ENCODE measurements at places on chromosomes 6 and 20.

GRCh38 chr20:43375591-43375990, 82.1 kb upstream of the SRSF6 start:
- DNase-seq = no peak

DNA sequence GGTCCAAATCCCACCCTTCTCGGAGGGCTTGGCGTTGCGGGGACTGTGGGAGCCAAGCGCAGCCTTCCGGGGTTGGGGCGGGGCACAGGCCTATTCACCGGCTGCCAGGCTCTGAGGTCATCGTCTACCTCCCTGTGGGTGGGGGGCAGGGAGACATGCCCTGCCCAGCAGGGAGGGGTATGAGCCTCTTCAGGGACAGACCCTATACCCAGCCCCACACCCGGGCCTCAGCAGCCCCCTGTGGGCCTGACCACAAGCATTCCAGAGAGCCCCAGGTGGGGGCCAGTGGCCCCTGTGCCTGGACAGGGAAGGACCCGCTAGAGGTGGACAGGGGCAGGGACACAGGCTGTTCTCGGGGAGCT, 11.6 kb downstream of the LAMA5 start:
- no peak for DNase-seq

DNA sequence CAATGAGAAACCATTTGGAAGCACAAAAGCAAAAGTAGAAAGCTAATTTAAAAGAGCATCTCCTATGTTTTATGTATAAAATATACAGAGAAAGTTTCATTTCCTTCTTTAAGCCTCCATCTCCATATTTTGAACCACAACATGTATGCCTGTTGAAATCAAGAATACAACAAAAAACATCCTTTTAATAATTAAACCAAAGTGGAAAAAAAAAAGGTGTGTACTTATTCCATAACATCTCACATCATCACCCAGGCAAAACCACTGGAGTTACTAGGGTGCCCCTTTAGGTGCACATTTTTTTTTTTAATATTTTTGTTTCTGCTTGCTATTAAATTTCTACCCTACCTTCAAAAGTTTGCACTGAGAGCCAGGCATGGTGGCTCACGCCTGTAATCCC, 43.0 kb downstream of the EDN1 start:
- DNase-seq = no peak

GRCh38 chr6:28107506-28107905, 16.9 kb upstream of the ZSCAN16 start:
- no peak for DNase-seq

DNA sequence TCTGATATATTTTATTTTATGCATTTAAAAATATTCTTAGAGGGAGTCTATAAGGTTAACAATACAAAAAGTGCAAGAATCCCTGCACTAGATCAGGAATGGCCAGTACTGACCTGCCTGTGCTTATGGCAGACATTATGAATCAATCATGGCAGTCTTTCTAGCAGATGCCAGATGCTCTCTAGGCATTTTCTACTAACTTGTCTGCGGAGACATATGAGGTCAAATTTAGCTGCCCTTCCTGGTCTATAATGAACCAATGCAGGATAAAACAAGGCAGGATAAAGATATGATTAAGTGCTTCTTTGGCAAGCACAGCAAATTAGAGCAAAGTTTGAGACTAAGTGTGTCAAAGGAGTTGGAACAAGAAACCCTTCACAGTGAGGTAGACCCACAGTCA, 46.6 kb upstream of the RNF24 start:
- DNase-seq = no peak

GRCh38 chr6:169862892-169863525, 111.6 kb downstream of the ERMARD start:
- DNase-seq = no peak
